ENCODE measurements at places on chromosomes 7 and 10.

DNA sequence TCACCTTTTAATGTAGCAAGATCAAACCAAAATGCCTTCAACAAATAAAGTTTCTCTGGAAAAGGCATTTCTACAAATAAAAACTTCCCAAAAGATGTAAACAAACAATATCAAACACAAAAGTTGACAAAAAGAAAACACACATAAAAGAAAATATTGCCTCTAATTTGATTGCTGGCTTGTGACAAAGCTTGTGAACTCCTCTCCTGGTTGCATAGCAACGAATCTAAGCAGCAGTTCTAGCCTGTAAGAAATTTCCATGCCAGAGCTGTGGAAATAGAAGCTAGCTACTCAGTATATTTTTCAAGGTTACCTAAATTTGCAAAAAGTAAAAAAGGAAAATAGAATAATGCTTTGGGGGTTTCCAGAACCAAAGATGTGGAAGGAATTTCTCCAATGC lies 173.9 kb upstream of the CDK1 start:
- no peak overlapping the region for H3K27ac ChIP-seq
- no peaks in the 10 kb centered on the region for H3K27me3 ChIP-seq
- no peak for DNase-seq
- no peaks in the 10 kb centered on the region for H3K4me1 ChIP-seq
- H3K4me3 ChIP-seq: no peak overlapping the region

- no peak overlapping the region for H3K27ac ChIP-seq
- DNase-seq: no peak
- H3K36me3 ChIP-seq: no peaks in the 10 kb centered on the region
- peaks cover 3% of the 10 kb centered on the region for H3K27me3 ChIP-seq
- H3K4me1 ChIP-seq: no peaks in the 10 kb centered on the region
- H3K4me3 ChIP-seq: no peak overlapping the region
These were observed 4.7 kb upstream of the TEX36 start for GRCh38 chr10:125687507-125688185.

GRCh38 chr7:74202841-74203556 lies 6.8 kb upstream of the LAT2 start:
- no peak overlapping the region for H3K4me3 ChIP-seq
- DNase-seq: no peak

- H3K36me3 ChIP-seq: no peaks in the 10 kb centered on the region
- no peaks in the 10 kb centered on the region for H3K4me1 ChIP-seq
- no peak overlapping the region for H3K4me3 ChIP-seq
- no peak for DNase-seq
- no peak overlapping the region for H3K27ac ChIP-seq
- H3K27me3 ChIP-seq: no peaks in the 10 kb centered on the region
These were observed 45.9 kb downstream of the TMEM270 start for GRCh38 chr7:73906874-73907273.

GRCh38 chr7:102471791-102472125 lies 7.0 kb downstream of the POLR2J start:
- DNase-seq: no peak
- H3K4me1 ChIP-seq: peaks cover 1% of the 10 kb centered on the region
- no peaks in the 10 kb centered on the region for H3K27me3 ChIP-seq
- no peaks in the 10 kb centered on the region for H3K36me3 ChIP-seq

DNA sequence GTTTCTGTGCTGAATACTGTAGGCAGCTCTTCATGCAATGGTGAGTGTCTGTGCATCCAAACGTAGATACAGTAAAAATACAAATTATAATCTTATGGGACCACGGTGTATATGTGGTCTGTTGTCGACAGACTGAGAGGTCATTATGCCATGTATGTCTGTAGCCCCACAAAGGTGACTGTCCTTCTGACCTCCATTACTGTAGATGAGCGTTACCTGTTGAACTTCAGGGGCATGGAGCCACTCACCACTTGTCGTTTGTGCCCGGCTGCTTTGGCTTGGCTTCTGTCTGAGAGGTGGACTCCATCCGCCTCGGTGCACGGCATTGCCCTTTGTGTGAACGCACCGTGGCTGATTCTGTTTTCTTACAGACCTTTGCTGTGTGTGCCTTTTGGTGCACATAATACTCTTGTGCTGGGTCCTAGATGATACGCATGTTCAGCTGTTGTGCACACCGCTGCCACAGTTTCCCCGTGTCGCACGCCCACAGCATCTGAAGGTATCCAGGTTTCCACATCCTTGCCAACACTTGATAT lies 2.9 kb downstream of the UBE3C start:
- peak overlapping the region; percentile 76 for H3K4me3 ChIP-seq
- H3K36me3 ChIP-seq: peaks cover 42% of the 10 kb centered on the region
- H3K27ac ChIP-seq: no peak overlapping the region
- peaks cover 44% of the 10 kb centered on the region for H3K4me1 ChIP-seq
- no peak for DNase-seq

DNA sequence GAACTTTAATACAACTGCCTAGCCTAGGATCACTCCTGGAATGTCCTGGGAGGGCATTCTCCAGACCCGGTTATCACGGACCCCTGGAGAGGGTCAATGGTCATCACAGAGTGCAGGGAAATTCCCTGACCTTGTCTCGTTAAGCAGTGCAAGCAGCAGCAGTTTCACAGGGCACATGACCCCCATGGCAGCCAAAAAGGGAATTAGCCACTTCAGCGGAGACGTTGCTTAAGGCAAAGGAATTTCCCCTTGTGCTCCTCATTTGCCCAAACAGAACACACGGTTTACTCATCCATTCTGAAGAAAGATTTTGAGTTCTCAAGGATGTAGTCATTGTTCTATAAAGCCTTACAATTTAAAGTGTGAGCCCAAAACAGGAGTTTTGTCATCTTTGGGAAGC lies 260.3 kb downstream of the SNX13 start:
- no peak for DNase-seq
- no peak overlapping the region for H3K27ac ChIP-seq
- H3K4me1 ChIP-seq: no peaks in the 10 kb centered on the region
- H3K4me3 ChIP-seq: no peak overlapping the region
- H3K36me3 ChIP-seq: no peaks in the 10 kb centered on the region

- no peak overlapping the region for H3K27ac ChIP-seq
- no peaks in the 10 kb centered on the region for H3K4me1 ChIP-seq
- H3K4me3 ChIP-seq: no peak overlapping the region
- DNase-seq: no peak
These were observed 309.3 kb downstream of the KCNMA1 start for GRCh38 chr10:77328272-77328816.

DNA sequence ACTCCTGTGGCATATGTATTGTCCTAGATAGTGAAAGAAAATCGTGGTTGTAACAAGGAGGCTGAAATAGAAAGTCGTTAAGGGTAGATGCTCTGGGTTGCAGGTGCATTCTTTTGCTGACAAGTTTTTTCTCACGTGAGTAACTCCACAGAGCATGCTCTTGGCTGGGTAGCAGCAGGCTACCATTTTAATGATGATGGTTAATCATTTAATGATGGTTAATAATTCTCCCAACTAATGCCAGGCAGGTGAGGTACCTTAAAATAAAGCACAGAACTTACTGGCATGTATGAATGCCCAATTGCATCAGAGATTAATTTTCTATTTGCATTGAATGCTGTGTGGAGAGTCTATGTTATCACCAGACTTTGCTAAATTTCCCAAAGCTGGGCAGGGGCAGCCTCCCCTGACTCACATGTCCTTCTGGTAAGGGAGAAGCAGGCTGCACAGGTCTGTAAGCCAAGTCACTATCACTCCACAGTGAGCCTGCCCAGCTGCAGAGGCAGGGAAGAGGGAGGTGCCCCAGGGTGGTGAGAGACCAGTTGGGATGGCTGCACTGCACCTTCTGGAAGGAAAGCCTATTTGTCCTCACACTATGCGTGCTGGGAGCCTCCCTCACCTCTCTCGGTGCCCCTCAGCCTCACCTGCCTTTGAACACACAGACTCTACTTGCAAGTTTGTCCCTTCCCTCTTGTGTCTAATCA lies 287.0 kb upstream of the IGFBP3 start:
- H3K27ac ChIP-seq: no peak overlapping the region
- H3K4me3 ChIP-seq: no peak overlapping the region
- H3K36me3 ChIP-seq: no peaks in the 10 kb centered on the region
- H3K27me3 ChIP-seq: no peaks in the 10 kb centered on the region
- no peak for DNase-seq

DNA sequence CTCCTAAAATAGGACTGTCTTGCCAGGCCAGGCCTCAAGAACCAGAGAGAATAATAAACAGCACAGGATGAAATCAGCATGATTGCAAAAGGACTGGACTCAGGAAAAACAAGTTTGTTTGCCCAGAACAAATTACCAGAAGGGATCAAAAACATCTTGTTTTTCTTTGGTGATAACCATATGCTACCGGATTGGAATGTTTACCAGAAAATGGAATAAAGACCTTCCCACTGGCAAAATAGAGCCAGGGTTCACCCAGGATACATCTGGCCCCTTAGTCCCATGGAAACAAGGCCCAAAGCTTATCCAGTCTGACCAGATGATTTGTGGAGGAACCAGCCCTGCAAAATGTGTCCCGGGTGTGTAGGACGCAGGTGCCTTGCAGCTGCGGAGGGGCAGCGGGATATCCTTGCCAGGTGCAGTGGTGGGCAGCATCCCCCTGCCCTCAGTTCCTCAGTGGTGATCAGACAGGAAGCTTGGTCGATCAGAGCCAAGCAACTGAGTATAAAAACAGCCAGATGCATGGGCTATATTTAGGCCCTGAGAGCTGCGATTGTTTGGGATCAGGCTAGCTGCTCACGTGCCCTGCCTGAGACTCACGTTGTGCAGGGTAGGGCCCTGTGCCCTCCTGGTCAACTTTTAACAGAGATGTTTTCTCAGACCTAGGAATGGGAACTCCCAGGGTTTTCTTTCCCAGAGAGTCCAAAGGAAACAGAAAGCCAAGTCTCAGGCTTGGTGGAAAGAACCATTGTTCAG lies 4.6 kb upstream of the ZNF22 start:
- no peak for DNase-seq
- peaks cover 1% of the 10 kb centered on the region for H3K36me3 ChIP-seq
- H3K4me1 ChIP-seq: peaks cover 43% of the 10 kb centered on the region
- H3K27me3 ChIP-seq: no peaks in the 10 kb centered on the region

GRCh38 chr7:134649226-134649775 lies 2.6 kb downstream of the BPGM start:
- no peak for DNase-seq
- H3K4me3 ChIP-seq: peak overlapping the region; percentile 7
- peaks cover 41% of the 10 kb centered on the region for H3K4me1 ChIP-seq

GRCh38 chr7:68720697-68721096 lies 877.6 kb upstream of the AUTS2 start:
- no peak for DNase-seq
- no peak overlapping the region for H3K4me3 ChIP-seq
- H3K4me1 ChIP-seq: no peaks in the 10 kb centered on the region

- DNase-seq: no peak
- H3K27ac ChIP-seq: no peak overlapping the region
- H3K27me3 ChIP-seq: no peaks in the 10 kb centered on the region
- H3K4me1 ChIP-seq: no peaks in the 10 kb centered on the region
- no peaks in the 10 kb centered on the region for H3K36me3 ChIP-seq
These were observed 102.7 kb downstream of the CSTF2T start for GRCh38 chr10:51596695-51597094.

GRCh38 chr7:27144781-27145164 lies 1.3 kb upstream of the HOXA5 start:
- no peak overlapping the region for H3K27ac ChIP-seq
- DNase-seq: no peak
- no peak overlapping the region for H3K4me3 ChIP-seq
- H3K4me1 ChIP-seq: peaks cover 3% of the 10 kb centered on the region

GRCh38 chr10:48659790-48660189 lies 24.9 kb upstream of the WDFY4 start:
- H3K27ac ChIP-seq: no peak overlapping the region
- no peak overlapping the region for H3K4me3 ChIP-seq
- H3K27me3 ChIP-seq: peaks cover 18% of the 10 kb centered on the region
- no peak for DNase-seq
- no peaks in the 10 kb centered on the region for H3K36me3 ChIP-seq
- H3K4me1 ChIP-seq: peaks cover 5% of the 10 kb centered on the region

- H3K36me3 ChIP-seq: no peaks in the 10 kb centered on the region
- peak; percentile 9 for DNase-seq
- H3K4me3 ChIP-seq: no peak overlapping the region
- H3K4me1 ChIP-seq: no peaks in the 10 kb centered on the region
These were observed 15.8 kb upstream of the UBE3C start for GRCh38 chr7:157122800-157123495.

- H3K4me3 ChIP-seq: no peak overlapping the region
- H3K27me3 ChIP-seq: peaks cover 2% of the 10 kb centered on the region
- H3K36me3 ChIP-seq: no peaks in the 10 kb centered on the region
- DNase-seq: no peak
These were observed 134.3 kb upstream of the PDE1C start for GRCh38 chr7:32204361-32205018.

DNA sequence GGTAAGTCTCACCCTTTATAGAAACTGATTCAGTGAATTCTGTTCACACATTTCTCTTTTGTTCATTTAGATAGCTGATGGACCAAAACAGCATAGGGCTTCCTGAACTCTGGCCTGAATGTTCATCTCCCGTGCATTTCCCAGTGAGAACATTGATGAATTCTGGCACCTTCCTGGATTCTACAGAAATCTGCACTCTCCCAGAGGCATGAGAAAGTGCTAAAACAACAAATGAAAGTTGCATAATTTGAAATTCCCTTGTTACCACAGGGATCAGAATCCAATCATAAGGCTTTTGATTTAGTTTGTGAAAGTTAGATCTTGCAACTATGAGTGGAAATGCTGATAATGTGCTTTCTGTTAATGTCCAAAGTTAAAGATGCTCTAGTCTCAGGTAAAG lies 29.7 kb upstream of the SCIN start:
- H3K27ac ChIP-seq: no peak overlapping the region
- no peak for DNase-seq
- H3K36me3 ChIP-seq: no peaks in the 10 kb centered on the region

DNA sequence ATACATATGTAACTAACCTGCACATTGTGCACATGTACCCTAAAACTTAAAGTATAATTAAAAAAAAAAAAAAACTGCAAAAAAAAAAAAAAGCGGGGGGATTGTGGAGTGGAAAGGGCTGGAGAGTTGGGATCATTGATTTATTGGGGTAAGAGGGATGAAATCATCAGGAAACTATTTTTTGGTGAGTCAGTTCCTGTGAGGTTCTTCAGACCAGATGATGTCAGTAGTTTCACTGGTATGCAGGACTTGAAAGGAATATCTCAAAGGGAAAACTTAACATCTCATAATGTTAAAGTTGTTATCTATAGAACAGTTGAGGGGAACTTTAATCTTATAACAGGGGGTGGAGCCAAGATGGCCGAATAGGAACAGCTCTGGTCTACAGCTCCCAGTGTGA lies 32.6 kb upstream of the TECTB start:
- no peak overlapping the region for H3K27ac ChIP-seq
- no peak for DNase-seq
- H3K36me3 ChIP-seq: no peaks in the 10 kb centered on the region
- no peaks in the 10 kb centered on the region for H3K4me1 ChIP-seq
- no peak overlapping the region for H3K4me3 ChIP-seq

- H3K4me1 ChIP-seq: peaks cover 2% of the 10 kb centered on the region
- H3K4me3 ChIP-seq: no peak overlapping the region
- DNase-seq: no peak
- no peaks in the 10 kb centered on the region for H3K36me3 ChIP-seq
These were observed 166.5 kb upstream of the RHEB start for GRCh38 chr7:151686016-151686766.

GRCh38 chr7:129789652-129790051 lies 163.1 kb downstream of the UBE2H start:
- H3K27ac ChIP-seq: no peak overlapping the region
- H3K4me3 ChIP-seq: no peak overlapping the region
- H3K4me1 ChIP-seq: peaks cover 12% of the 10 kb centered on the region
- DNase-seq: no peak
- H3K27me3 ChIP-seq: peaks cover 56% of the 10 kb centered on the region
- no peaks in the 10 kb centered on the region for H3K36me3 ChIP-seq

GRCh38 chr7:35504365-35504764 lies 190.6 kb downstream of the HERPUD2 start:
- peaks cover 7% of the 10 kb centered on the region for H3K27me3 ChIP-seq
- H3K4me1 ChIP-seq: no peaks in the 10 kb centered on the region
- no peaks in the 10 kb centered on the region for H3K36me3 ChIP-seq
- DNase-seq: no peak

Measured in activated CD8-positive, alpha-beta memory T cell treated with anti-CD3 and anti-CD28 coated beads, Interleukin-2, amount 10 ng/mL, durations not matched to agents 7 days and 5 days (primary cell).